ENCODE measurements at places on chromosomes 13 and 19. TPM values are rescaled to one million over a fixed set of nuclear protein-coding genes. Genes with fewer than 3 reads are reported as not detected.

PSG3 gene
- total RNA-seq = not detected

DNA sequence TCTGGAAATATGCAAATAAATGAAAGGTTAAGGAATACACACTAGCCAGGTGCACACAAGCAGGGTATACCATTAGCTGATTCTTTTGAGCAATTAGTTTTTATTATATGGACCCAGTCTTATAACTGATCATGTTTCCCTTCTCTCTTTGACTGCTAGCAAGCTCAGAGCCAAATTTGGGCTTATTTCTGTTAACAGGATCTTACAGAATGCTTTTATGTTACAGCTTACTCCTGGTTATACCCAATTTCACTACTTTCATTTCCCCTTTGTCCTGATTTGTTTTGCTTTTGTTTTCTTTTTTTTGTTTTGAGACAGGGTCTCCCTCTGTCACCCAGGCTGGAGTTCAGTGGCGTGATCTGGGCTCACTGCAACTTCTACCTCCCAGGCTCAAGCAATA lies 12.9 kb upstream of the TPT1 start:
- DNase-seq = no peak

GRCh38 chr13:21014139-21014501 lies 47.3 kb downstream of the LATS2 start:
- DNase-seq = no peak

ZNF530 gene
- total RNA-seq = 7.1 TPM

GRCh38 chr19:49119411-49120324 lies at the start of gene PPFIA3:
PPFIA3 (plus strand) TSS chr19:49119544; CDS start chr19:49127874, 8,330 bp downstream.
- no peak for DNase-seq

GRCh38 chr13:113001241-113002140 lies 32.5 kb downstream of the MCF2L start:
- no peak for DNase-seq

ZNF429 gene
- total RNA-seq = 25.0 TPM

- DNase-seq = no peak
These were observed at the start of gene LYPD3 for GRCh38 chr19:43465468-43466120. LYPD3 (minus strand) TSS chr19:43465608; CDS start chr19:43465571, 37 bp downstream.

GRCh38 chr13:23876265-23876664 lies 12.9 kb downstream of the MIPEP start:
- DNase-seq = no peak

TMEM86B gene
- 10.5 TPM for total RNA-seq

- DNase-seq = no peak
These were observed 1.5 kb downstream of the GSX1 start for GRCh38 chr13:27793507-27794367.

DNA sequence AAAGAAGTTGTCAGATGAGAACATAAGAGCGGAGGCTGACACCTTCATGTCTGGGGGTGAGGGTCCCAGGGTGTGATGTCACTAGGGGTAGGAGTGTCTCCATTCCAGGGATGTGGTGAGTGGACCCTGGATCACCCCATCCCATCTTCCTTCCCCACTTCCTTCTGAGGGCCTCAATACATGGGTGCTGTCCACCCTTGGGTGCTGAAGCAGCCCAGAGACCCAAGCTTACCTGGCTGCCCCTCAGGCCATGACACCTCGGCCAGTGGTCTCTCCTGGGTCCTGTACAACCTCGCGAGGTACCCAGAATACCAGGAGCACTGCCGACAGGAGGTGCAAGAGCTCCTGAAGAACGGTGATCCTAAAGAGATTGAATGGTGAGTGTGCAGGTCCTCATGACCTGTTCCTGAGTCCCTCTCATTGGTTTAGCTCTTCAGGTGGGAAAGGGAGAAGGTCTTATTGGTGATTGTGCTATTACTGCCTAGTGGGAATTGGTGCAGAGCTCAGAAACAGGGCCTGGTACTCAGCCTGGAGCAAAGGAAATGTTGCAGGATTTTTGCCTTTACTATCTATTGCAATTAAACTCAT lies 37.7 kb upstream of the CYP4F8 start:
- DNase-seq = no peak

CYP4F2 gene
- total RNA-seq = 0.42 TPM

LGALS7B gene
- not detected for total RNA-seq

ZNF90 gene
- 3.2 TPM for total RNA-seq

GRCh38 chr13:111183087-111183645 lies 68.1 kb downstream of the ARHGEF7 start:
- DNase-seq = peak; percentile 78

GRCh38 chr19:16131648-16132047 lies 11.8 kb upstream of the HSH2D start:
- DNase-seq = no peak

ADGRE3 gene
- total RNA-seq = not detected

MATK gene
- 1.6 TPM for total RNA-seq

DNA sequence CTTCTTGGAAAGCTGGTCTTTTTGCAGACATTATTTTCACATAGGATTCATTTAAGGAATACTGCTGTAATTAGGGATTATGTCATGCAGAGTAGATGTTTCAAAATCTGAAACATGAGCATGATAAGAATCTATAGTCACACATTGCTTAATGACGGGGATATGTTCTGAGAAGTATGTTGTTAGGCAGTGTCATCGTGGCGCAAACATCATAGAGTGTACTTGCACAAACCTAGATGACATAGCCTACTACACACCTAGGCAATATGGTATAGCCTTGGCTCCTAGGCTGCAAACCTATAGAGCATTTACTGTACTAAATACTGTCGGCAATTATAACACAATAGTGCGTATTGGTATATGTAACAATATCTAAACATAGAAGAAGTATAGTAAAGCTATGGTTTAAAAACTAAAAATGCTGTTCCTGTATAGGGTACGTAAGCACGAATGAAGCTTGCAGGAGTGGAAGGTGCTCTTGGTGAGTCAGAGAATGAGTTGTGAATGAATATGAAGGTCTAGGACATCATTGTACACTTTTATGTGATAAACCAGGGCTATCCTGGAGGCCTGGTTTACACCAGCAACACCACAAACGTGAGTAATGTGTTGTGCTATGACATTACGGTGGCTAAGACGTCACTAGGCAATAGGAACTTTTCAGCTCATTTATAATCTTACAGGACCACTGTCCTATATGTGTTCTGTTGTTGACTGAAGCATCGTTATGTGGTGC lies 283.1 kb downstream of the MTUS2 start:
- DNase-seq = no peak

- DNase-seq = no peak
These were observed 284.1 kb upstream of the ZNF507 start for GRCh38 chr19:32061315-32061714.

GRCh38 chr13:113863524-113864272 lies at the start of gene GAS6:
GAS6 (minus strand) TSS chr13:113864076; CDS start chr13:113863920, 156 bp downstream.
- no peak for DNase-seq

ZNF69 gene
- 12.1 TPM for total RNA-seq

DNA sequence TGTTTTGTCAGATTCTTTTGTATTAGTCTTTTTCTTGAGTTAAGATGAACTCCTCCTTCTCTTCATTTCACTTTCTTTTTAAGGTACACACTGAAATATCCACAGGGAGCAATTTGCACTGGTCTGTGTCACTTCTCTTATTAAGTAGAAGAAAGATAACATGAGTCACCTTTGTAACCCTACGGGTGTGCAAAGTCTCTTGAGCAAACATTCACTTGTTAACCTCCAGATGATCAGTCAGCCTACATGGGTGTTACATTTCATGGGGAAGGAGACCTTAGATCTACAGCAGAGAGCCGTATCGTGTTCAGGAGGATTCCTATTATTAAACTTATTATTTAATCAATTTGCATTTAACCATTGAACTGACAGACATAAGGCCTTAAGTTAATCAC lies 5.1 kb downstream of the ZNF507 start:
- no peak for DNase-seq

- no peak for DNase-seq
These were observed 141.3 kb downstream of the ZAR1L start for GRCh38 chr13:32173881-32174280.

EEF1AKMT1 gene
- 8.5 TPM for total RNA-seq

GRCh38 chr19:38949580-38950367 lies 19.0 kb downstream of the MRPS12 start:
- peak; percentile 49 for DNase-seq

GRCh38 chr13:84821261-84821660 lies 939.0 kb upstream of the SLITRK1 start:
- no peak for DNase-seq
